ENCODE measurements at places on chromosomes 2 and 18.

DNA sequence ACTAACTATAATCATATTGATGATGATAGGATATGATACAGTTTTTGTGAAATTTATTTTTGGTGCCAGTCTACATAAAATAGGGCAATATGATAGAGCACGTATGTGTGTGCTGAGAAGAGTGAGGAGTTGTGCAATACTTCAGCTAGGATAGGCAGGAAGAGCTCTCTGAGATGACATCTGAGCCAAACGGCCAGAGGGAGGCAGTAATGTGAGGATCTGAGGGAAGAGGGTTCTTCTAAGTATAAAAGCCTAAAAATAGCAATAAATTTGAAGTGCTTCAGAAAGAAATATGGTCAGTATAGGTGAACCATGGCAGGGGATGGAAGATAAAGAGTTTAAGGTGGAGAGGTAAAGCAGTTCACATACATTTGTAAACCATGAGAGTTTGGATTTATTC, 102.5 kb downstream of the OLA1 start:
- DNase-seq: no peak

DNA sequence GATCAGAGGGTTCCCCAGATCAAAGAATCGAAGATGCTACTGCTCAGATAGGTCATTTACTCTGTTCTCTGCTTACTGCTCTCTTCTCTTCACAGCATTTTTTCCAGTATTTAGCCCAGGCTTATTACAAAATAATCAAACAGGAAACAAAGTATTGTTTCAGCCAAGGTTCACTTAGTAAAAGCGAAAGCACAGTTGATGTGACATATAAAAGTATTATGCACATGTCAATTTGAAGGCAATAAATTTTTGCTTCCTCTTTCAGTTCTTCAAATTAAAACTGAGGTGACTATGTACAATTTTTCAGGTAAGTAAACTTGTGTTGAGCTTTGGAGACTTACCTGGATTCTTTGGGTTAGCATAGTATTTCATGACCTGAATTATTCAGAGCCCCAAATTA, 262.8 kb upstream of the CHST9 start:
- DNase-seq: no peak

DNA sequence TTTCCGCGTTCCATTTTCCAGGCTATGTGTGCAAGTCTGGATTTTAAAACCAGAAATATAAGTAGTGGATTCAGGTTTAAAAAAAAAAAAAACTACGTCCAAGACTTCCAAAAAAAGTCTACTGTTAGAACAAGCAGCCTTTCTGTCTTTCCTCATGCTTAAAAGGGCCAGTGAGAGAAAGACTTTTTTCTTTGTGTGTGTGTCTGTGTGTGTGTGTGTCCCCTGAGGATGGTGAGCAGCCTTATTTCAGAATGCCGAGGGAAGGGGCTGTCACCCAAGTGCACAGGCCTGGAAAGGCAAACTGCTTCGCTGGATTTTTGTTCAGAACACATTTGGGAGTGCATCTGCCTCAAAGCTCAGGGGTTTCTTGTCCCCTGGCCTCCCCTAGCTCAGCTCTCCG, 98.8 kb downstream of the ZBTB7C start:
- no peak for DNase-seq

GRCh38 chr2:215437614-215438013, 1.7 kb upstream of the FN1 start:
- no peak for DNase-seq

DNA sequence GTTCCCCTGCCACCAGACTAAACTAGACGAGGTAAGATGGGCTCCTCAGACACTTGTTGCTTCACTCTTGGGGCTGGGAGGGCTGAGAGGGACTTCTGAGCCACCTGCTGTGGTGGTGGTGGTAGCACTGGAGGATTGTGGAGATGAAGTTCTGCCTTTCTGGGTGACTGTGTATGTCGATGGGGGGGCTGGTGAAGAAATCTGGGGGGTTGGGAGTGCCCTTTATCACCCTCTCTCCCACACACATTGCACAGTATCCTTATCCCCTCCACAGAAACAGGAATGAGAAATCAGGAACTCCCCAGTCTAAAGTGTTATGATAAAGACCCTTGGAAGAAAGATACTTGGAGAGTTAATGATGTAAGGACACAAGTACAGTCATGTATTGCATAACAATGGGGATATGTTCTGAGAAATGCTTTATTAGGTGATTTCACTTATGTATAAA, 38.5 kb downstream of the HK2 start:
- DNase-seq: no peak

DNA sequence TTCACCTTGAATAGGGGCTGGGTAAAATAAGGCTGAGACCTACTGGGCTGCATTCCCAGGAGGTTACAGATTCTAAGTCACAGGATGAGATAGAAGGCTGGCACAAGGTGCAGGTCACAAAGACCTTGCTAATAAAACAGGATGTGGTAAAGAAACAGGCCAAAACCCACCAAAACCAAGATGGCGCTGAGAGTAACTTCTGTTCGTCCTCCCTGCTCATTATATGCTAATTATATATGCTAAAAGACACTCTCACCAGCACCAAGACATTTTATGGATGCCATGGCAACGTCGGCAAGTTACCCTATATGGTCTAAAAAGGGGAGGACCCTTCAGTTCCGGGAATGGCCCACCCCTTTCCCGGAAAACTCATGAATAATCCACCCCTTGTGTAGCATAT, 711.5 kb upstream of the KLHL29 start:
- DNase-seq: no peak
